ENCODE measurements at places on chromosomes 11 and 22. TPM values are rescaled to one million over a fixed set of nuclear protein-coding genes. Genes with fewer than 3 reads are reported as not detected.

The CYP2D6 gene
- 1.2 TPM for total RNA-seq

The UCP3 gene
- 2.0 TPM for total RNA-seq

The FOLR3 gene
- total RNA-seq, result not detected

The IL17REL gene
- total RNA-seq, result 0.13 TPM

The BIRC2 gene
- total RNA-seq, result 31.6 TPM

All from activated CD8-positive, alpha-beta memory T cell treated with anti-CD3 and anti-CD28 coated beads for 36 hours (primary cell).